Naive thymus-derived CD8-positive, alpha-beta T cell (primary cell): ENCODE measurements at places on chromosomes 5 and 9. TPM values are rescaled to one million over a fixed set of nuclear protein-coding genes. Genes with fewer than 3 reads are reported as not detected.

- H3K4me1 ChIP-seq: no peaks in the 10 kb centered on the region
- no peak for DNase-seq
Observed at GRCh38 chr5:96374653-96375052, 58.4 kb downstream of the PCSK1 start.

- H3K4me3 ChIP-seq: no peak overlapping the region
- no peaks in the 10 kb centered on the region for H3K4me1 ChIP-seq
- H3K36me3 ChIP-seq: peaks cover 15% of the 10 kb centered on the region
- DNase-seq: no peak
- no peak overlapping the region for H3K27ac ChIP-seq
- no peaks in the 10 kb centered on the region for H3K27me3 ChIP-seq
Observed at GRCh38 chr9:71001780-71002386, 119.5 kb downstream of the TRPM3 start.

GRCh38 chr5:34580983-34581382 is 75.1 kb upstream of the RAI14 start:
- DNase-seq: no peak
- no peak overlapping the region for H3K4me3 ChIP-seq
- no peak overlapping the region for H3K27ac ChIP-seq
- no peaks in the 10 kb centered on the region for H3K4me1 ChIP-seq
- H3K27me3 ChIP-seq: peaks cover 7% of the 10 kb centered on the region

DNA sequence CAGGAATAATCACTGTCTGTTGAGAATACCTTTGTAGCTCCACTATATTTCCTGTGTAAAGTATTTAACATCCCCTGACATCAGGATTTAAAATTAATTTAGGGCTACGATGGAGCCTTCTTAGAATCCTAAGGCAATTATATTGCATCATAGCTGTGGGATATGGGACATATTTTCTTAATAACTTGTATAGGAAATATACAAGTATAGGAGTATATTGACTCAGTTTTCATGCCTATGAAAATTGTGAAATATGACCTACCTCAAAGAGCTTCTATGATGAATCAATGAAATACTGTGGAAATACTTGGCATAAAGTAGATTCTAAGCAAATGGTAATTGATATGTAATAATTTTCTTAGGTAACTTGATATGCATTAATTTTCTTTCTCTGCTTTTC is 221.0 kb upstream of the KLF4 start:
- no peak overlapping the region for H3K27ac ChIP-seq
- H3K27me3 ChIP-seq: peaks cover 3% of the 10 kb centered on the region
- no peak for DNase-seq
- H3K36me3 ChIP-seq: no peaks in the 10 kb centered on the region

DNA sequence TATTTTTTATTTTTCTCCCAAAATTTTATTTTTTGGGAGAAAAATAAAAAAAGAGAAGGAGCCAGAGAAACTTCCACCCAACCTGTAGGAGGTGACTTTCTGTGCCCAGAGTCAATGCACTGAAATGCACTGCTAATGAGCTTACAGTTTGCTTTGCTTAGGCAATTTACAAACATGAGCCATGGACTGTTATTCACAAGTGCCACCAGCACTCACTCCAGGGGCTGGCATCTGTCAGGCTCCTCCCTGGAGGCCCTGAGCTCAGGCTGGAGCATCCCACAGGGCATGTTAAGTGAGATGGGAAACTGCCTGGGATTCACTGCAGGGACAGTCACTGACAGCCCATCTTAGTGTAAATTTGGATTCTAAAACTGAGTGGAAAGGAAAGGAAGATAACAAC is 74.9 kb downstream of the FANCC start:
- no peak overlapping the region for H3K27ac ChIP-seq
- no peak for DNase-seq
- H3K4me3 ChIP-seq: no peak overlapping the region
- H3K36me3 ChIP-seq: peaks cover 29% of the 10 kb centered on the region
- no peaks in the 10 kb centered on the region for H3K27me3 ChIP-seq

GRCh38 chr9:84304166-84304565 is 36.4 kb downstream of the SLC28A3 start:
- no peaks in the 10 kb centered on the region for H3K36me3 ChIP-seq
- peaks cover 5% of the 10 kb centered on the region for H3K4me1 ChIP-seq
- no peak overlapping the region for H3K27ac ChIP-seq
- no peak for DNase-seq
- H3K27me3 ChIP-seq: no peaks in the 10 kb centered on the region
- H3K4me3 ChIP-seq: no peak overlapping the region

DNA sequence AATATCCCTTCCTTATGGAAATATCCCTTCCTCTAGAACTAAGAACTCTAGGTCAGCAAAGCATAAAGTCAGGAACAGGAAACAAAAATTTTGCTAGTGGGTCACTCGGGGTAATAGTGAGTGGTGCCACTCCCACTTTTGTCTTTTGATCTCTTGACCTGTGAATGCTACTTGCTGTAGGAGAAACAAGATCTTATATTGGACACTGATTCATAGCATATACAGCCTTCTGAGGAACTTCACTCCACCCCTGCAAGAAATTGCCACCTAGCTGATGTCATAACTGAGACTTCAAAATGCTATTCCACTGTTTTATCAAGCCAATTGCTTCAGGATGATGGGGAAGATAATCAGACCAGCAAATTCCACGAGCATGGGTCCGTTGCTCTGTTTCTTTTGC is 53.3 kb upstream of the PRSS3 start:
- H3K4me1 ChIP-seq: no peaks in the 10 kb centered on the region
- no peak for DNase-seq
- H3K27ac ChIP-seq: no peak overlapping the region
- H3K4me3 ChIP-seq: no peak overlapping the region
- H3K36me3 ChIP-seq: peaks cover 7% of the 10 kb centered on the region

- no peak overlapping the region for H3K27ac ChIP-seq
- H3K27me3 ChIP-seq: no peaks in the 10 kb centered on the region
- no peak for DNase-seq
- no peak overlapping the region for H3K4me3 ChIP-seq
- H3K36me3 ChIP-seq: no peaks in the 10 kb centered on the region
Observed at GRCh38 chr5:157511651-157512644, 51.9 kb downstream of the NIPAL4 start.

DNA sequence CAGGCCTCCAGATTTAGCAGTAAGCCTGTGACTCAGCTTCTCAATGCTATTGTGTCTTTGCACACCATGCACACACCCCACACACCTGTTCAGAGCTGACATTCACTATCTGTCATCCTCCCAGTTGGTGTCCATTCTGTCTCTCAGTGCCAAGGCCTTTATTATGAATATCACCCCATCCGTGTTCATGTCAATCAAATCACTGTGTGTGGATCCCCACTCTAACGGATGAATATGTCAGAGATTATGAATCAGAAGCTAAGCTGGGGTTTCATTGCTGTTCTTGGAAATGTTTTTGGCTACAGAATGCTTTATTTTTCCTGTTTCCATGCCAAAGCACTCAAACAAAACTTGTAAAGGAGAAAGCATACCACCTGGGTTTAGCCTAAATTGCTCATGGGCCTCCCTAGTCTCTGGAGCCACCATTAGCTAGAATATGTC is 9.4 kb upstream of the MAMDC2 start:
- H3K4me1 ChIP-seq: no peaks in the 10 kb centered on the region
- DNase-seq: no peak
- H3K4me3 ChIP-seq: no peak overlapping the region
- H3K36me3 ChIP-seq: peaks cover 3% of the 10 kb centered on the region

DNA sequence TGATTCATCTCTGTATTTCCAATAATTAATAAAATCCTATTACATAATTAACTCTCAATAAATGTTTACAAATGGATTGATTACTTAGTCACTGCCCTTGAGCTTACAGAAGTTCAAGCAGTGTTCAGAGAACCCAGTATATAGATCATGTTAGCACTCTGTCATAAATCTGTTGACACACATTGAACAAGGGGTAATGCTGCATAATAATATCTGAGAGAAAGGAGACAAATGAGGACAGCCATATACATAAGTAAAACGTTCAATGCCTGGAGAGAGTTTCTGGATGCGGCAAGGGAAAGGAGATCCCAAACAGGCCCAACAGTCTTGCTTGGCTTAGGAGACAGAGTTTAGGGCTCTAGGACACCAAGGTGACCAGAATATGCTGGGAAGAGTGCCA is 270.2 kb downstream of the FBXL17 start:
- H3K4me1 ChIP-seq: no peaks in the 10 kb centered on the region
- no peaks in the 10 kb centered on the region for H3K27me3 ChIP-seq
- no peak for DNase-seq
- H3K4me3 ChIP-seq: no peak overlapping the region
- H3K36me3 ChIP-seq: peaks cover 32% of the 10 kb centered on the region

DNA sequence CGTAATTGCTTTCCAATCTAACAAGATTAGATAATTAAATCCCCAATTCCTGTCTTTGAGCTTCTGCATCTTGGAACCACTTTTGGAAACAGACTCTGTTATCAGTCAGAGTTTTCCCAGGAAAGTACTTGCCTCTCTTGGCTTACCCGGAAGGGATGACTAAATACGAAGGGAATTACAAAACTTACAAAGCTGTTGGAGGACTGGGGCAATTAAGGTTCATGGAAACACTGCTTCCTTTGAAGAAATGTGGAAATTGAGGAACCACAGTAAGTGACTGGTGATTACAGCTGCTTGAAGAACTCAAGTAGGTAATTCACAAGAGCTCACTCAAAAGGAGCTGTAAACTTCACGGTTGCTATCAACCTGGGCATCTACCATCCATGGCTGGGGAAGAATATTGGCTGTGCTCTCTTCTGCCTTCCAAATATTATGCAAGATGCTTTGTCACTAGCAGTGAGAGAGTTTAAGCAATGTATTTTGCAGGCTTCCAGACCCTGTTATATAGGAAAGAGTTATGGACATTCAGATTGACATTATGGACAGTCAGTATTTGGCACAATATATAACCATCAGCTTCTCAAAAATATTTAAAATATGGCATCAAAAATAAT is 104.6 kb upstream of the MAN2A1 start:
- no peaks in the 10 kb centered on the region for H3K27me3 ChIP-seq
- H3K36me3 ChIP-seq: no peaks in the 10 kb centered on the region
- peaks cover 4% of the 10 kb centered on the region for H3K4me1 ChIP-seq
- DNase-seq: no peak
- no peak overlapping the region for H3K4me3 ChIP-seq
- H3K27ac ChIP-seq: no peak overlapping the region

- H3K27ac ChIP-seq: no peak overlapping the region
- no peak for DNase-seq
- H3K27me3 ChIP-seq: no peaks in the 10 kb centered on the region
- no peaks in the 10 kb centered on the region for H3K4me1 ChIP-seq
- no peak overlapping the region for H3K4me3 ChIP-seq
Observed at GRCh38 chr5:31412324-31412723, 119.6 kb downstream of the DROSHA start.

GRCh38 chr5:78671609-78672008 is 23.0 kb upstream of the LHFPL2 start:
- no peaks in the 10 kb centered on the region for H3K4me1 ChIP-seq
- no peak for DNase-seq
- H3K27me3 ChIP-seq: peaks cover 8% of the 10 kb centered on the region
- no peak overlapping the region for H3K4me3 ChIP-seq
- no peak overlapping the region for H3K27ac ChIP-seq
- no peaks in the 10 kb centered on the region for H3K36me3 ChIP-seq

DNA sequence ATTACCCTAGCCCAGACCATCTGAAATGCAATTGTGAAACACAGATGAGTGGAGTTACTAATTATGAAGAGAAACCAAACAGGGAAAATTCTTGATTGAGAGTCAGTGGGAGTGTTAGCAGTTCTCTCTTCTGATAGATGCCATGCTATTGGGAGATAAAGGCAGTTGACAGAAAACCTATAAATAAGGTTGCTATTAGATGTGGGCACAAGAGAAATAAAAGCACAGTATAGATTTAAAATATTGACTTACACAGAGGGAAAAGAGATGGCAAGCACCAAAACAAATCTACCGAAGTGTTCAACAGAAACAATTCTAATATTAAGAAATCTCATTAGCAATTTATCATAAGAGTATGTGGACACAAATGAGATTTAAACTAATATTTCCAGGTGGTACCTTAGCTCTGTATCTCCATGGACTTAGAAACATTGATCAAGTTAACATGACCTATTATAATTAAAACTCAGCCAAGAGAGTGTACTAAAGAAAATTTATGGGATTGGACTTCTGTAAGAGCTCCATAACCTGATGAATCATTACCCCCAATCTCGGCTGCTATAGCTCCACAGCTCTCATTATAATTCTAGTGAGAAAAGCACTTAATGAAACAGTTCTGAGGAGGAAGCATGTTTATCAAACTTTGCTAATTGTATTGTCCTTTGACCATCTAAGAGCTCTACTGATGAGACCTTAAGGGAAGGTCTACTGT is 665.0 kb upstream of the RIOK2 start:
- H3K27me3 ChIP-seq: peaks cover 4% of the 10 kb centered on the region
- H3K4me1 ChIP-seq: no peaks in the 10 kb centered on the region
- no peak for DNase-seq
- no peak overlapping the region for H3K4me3 ChIP-seq

GRCh38 chr5:167063116-167063515 is 1228.3 kb upstream of the WWC1 start:
- H3K27me3 ChIP-seq: no peaks in the 10 kb centered on the region
- H3K27ac ChIP-seq: no peak overlapping the region
- DNase-seq: no peak
- no peak overlapping the region for H3K4me3 ChIP-seq
- no peaks in the 10 kb centered on the region for H3K4me1 ChIP-seq

DNA sequence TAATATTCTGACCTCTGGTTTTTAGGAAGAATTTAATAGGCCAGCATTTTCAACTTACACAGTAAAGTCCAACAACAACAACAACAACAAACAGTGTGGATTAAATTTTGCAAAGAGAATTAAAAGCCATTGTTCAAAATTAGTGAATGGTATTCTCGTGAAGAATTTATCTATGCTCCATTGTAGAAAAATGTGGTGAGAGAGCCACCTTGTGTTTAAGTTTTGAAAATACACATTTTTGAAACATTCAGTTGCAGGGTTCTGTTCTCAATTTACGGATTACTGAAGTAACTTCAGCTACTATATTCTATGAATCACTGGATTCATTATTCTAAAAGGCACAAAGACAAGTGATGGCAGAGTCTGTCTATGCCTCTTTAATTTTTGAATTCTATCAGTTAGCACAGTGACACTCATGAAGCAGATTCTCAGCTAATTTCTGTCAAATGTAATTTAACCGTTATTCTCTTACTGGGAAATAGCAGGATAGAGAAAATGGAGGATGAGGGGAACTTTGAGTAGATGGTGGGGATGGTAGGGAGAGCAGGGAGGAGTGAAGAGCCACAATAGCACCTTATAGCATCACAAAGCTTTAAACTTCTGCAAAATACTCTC is 11.0 kb downstream of the CCDC152 start:
- H3K27ac ChIP-seq: no peak overlapping the region
- DNase-seq: no peak
- H3K4me1 ChIP-seq: no peaks in the 10 kb centered on the region
- peaks cover 7% of the 10 kb centered on the region for H3K27me3 ChIP-seq
- H3K36me3 ChIP-seq: peaks cover 10% of the 10 kb centered on the region
- no peak overlapping the region for H3K4me3 ChIP-seq

GRCh38 chr5:156762771-156763170 is 87.3 kb upstream of the PPP1R2B start:
- no peaks in the 10 kb centered on the region for H3K36me3 ChIP-seq
- DNase-seq: no peak
- peaks cover 2% of the 10 kb centered on the region for H3K27me3 ChIP-seq
- no peak overlapping the region for H3K4me3 ChIP-seq
- H3K4me1 ChIP-seq: no peaks in the 10 kb centered on the region

Gene CCDC183
- total RNA-seq: 2.3 TPM

Gene IGFBPL1
- total RNA-seq: not detected

Gene MAST4
- total RNA-seq: 18.0 TPM

Gene LAMC3
- total RNA-seq: 7.2 TPM
